ENCODE measurements at places on chromosomes 7 and 10.

DNA sequence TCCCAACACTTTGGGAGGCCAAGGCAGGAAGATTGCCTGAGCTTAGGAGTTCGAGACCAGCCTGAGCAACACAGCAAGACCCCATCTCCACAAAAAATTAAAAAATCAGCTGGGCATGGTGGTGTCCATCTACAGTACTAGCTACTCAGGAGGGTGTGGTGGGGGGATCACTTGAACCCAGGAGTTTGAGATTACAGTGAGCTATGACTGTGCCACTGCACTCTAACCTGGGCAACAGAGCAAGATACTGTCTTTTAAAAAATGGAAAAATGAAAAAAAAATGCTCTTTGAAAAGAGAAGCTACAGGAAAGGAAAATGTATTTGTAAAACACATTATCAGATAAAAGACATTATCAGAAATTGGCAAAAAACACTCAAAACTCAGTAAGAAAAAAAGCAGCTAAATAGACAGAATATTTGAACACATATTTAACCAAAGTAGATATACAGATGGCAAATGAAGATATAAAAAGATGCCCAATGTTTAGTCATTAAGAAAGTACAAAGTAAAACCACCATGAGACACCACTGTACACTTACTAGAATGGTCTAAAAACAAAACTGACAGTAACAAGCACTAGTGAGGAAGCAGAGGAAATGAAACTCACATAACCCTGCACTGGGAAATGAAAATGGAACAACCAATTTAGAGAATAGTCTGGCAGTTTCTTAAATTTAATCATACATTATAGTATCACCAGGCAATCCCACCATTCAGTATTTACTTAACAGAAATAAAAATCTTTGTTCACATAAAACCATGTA is 40.5 kb downstream of the NRBF2 start:
- peak; percentile 91 for DNase-seq

DNA sequence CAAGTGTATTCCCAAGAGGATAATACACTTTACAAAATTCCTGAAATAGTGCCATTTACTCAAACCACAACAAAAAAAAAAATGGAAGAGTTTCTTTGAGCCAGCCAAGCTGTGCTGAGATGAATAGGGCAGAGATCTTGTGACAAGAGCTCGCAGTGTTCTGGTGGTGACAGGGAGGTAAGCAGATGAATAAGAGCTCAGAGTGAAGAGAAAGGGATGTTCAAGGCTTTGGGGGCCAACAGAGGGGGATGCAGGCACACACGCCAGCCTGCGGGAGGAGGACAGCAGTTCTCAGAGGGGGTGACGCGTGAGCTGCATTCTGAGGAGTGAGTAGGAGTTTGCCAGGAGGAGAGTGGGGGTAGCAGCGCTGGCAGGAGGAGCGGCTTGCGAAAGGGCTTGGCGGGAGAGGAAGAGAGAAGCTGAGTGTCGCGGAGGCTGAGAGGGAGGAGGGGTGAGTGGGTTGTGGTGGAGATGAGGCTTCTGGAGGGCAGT is 194.4 kb upstream of the IMMP2L start:
- DNase-seq: peak; percentile 10

- peak; percentile 19 for DNase-seq
Measured at GRCh38 chr7:91379236-91379635, 115.0 kb downstream of the FZD1 start.

DNA sequence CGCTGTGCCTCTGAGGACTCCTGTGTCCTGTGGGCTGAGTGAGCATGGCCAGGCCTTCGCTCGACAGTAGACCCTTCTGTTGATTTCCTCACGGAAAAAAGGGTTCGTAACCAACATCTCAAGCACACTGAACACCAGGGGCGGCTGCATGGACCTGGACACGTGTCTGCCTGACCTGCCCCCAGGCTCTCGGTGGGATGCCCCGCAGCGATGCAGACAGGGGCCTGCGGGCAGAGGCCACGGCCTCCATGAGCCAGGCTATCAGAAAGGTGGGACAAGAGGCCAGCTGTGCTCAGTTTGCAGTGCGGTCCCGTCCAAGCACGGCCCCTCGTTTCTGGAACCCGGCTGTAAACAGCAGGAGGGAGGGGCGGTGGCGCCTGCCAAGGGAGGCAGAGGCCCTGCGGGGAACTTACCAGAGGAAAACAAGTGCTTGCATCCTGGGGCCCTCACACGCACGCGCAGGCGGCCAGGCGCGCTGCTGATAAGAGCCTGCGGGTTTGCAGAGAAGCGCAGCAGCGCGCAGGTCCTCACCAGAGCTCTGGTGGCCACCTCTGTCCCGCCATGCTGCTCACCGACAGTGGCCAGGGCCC is 10.6 kb downstream of the GPR146 start:
- no peak for DNase-seq

GRCh38 chr10:21272643-21273399 is 252.7 kb downstream of the SKIDA1 start:
- no peak for DNase-seq

DNA sequence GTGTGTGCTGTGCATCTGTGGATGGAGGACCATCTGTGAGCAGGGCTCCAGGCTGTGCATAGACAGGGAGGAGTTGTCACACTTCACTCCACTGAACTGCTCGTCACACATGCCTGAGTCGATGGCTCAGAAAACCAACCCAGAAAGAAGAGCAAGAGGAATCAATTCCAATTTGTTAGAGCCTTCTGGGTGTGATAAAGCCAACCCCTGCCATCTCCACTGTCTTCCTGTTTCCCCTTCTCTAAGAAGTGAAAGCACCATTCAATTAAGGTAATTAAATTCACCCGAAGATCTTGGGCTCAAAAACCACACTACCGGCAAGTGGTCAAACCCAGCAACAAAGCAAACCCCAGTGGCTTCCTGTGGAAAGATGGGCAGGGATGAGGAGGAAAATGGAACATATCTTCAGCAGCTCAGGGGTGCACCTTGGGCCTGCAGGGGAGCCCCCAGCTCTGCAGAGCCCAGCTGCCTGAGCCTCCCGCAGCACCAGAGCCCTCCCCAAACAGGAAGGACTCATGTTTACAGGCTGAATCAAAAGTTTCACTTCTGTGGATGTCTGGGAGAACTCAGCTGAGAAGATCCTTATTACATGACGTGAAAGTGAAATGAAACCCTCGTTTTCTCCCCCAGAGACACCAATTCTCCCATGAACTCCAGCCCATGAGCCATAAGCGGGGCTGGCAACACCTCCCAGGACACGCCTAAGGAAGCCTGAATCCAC is 10.9 kb downstream of the C10orf71 start:
- DNase-seq: peak; percentile 89

DNA sequence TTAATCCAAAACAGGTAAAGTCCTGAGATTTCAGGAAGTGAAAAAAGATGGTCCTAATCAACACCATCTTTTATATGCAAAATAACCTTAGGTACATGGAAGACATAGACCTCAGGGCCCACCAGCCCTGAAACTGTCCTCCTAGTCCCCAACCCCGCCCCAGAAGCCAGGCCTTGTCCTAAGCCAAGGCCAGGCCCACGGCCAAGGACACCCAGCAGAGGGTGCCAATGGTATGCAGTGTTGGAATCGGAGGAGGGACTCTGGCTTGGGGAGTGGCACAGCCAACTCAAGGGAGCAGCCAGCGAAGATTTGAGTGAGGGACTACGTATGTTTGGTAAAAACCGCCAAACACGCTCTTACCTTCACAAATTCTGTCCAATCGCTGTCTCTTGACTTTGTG is 96.7 kb downstream of the ZRANB1 start:
- DNase-seq: no peak

DNA sequence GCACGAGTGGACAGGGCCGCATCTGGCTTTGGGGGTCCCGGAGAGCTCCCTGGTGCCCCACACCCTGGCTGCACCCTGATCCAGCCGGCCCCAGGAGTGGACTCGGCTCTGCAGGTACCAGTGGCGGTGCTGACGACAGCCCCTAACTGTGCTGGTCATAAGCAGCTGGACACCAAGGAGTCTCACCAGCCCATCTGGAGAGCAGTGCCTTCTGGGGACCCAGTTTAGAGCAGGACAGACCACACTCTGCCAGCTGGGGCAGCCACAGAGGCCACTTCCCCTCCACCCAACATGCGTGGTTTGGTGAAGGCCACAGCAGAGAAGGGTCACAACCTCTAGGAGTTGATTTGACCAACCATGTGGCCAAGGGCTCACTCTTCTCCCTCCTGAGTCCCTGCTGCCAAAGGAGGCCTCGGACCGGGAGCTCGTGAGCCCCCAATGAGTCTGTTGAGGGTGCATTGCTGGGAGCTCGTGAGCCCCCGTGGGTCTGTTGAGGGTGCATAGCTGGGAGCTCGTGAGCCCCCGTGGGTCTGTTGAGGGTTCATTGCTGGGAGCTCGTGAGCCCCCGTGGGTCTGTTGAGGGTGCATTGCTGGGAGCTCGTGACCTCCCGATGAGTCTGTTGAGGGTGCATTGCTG is 16.0 kb upstream of the INPP5A start:
- DNase-seq: no peak

DNA sequence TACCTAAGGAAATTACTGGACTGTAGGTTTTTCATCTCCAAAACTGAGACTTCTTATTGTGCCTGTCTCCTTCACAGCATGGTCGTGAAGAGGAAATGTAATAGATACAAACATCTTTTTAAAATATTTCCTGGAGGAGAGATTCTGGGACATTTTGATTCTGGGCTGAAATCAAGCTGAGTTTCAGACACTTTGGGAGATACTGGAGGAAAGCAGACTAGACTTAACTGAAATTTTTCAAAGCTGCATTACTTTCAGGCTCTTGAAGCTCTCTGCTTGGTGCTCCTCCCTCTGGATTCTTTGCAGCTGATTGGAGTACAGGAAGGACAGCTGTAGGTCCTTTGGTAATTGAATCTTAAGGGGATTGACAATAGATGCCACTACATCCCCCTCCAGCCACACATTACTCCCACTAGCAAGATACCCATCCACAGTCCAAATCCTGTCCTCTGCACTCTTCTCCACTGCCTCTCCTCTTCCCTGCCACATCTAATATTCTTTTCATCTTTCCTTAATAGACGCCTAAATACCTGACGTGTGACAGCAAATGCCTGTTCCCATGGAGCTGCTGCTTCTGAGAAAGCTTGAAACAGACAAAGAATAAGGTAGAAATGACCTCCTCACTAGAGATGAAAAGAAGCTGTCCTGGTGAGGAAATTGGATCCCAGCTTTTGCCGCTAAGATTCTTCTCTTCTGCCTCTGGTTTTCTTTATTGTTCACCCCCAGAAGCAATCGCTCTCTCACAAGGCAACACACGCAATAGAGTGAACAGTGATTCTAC is 111.5 kb upstream of the PHYHIPL start:
- no peak for DNase-seq

- no peak for DNase-seq
Measured at GRCh38 chr7:145692237-145692950, 424.2 kb upstream of the CNTNAP2 start.

DNA sequence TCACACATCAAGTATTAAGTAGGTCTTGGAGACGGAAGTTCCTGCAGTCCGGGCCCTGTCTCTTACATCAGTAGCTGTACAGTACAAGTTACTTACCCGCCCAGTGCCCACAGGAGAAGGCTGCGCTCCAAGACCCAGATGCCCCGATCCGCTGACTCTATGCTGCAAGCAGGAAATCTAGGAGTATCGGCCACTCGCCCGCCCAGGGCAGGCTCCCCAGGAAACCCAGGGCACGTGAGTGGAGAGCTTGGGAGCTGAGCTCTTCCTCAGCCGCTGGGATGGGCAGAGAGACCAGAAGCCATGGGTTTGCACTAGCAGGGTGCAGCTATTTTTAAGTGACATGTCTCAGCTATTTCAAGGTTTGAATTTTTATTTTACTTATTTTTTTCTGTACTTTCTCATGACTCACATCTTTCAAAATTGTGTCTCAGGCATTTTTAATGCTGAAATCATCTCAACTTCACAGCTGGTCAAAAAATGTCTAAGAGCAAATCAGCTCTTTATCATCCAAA is 1.9 kb upstream of the GPER1 start:
- no peak for DNase-seq

DNA sequence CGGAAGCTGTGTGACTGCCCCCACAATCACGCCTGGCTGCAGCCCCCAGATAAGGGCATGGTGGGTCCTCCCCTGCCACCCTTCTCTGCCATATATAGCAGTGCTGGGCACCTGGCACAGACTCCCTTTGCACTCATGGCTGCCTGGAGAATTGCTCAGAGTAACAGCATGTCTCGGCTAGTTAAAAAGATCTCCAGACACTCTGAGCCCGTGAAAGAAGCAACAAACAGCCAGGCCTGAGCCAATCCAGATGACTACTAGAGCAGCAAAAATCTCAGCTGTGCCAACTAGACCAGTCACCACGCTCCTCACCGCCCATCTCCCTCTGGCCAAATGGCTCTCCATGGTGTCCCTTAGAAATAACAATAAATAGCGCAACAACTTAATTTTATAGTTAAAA is 71.3 kb downstream of the PARD3 start:
- DNase-seq: no peak

DNA sequence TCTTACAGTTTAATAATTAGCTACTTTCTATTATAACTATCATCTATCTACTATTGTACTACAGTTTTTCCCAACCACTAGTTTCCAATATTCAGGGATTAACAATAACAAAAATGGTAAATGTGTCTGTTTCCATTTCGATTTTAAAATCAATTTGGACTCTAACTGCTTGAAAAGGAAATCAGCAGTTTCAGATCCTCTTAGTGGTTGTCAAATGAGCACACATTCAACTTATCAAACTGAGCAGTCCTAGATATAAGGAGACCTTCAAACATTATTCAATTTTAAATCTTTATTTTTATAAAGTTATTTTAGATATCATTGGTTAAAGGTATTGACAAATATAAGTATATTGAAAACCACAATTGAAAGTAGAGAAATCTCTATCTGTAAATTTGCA is 46.8 kb upstream of the CD36 start:
- peak; percentile 43 for DNase-seq

DNA sequence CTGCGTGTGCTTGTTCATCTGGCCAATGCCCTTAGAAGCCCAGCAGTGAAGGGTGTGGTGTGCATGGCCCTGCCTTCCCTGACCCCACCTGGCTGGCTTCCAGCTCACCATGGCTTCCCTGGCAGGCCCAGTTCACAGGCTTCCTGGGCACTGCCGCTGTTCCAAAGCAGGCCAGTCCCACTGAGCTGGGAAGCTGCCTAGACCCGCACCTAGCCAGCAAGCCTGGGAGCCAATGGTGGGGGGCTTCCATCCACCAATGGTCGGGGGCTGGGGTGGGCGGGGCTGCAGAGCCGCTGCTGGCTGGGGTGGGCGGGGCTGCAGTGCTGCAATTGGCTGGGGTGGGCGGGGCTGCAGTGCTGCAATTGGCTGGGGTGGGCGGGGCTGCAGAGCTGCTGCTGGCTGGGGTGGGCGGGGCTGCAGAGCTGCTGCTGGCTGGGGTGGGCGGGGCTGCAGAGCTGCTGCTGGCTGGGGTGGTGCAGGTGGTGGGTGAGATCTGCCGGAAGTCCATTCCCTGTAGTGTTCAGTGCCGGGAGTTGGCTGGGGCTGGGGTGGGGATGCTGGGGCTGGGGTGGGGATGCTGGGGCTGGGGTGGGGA is 12.4 kb downstream of the CALY start:
- peak; percentile 9 for DNase-seq

GRCh38 chr10:43707770-43708169 is 59.1 kb upstream of the ZNF32 start:
- no peak for DNase-seq

- no peak for DNase-seq
Measured at GRCh38 chr7:33883671-33883965, 21.7 kb upstream of the BMPER start.

GRCh38 chr10:36116731-36117130 is 474.6 kb upstream of the FZD8 start:
- no peak for DNase-seq

GRCh38 chr7:13240349-13240748 is 552.9 kb downstream of the ARL4A start:
- no peak for DNase-seq

GRCh38 chr7:29384277-29384676 is 179.4 kb upstream of the PRR15 start:
- DNase-seq: no peak

Measured in suppressor macrophage treated with lipopolysaccharide for 4 hours (primary cell).